ENCODE measurements at places on chromosomes 4 and X. TPM values are rescaled to one million over a fixed set of nuclear protein-coding genes. Genes with fewer than 3 reads are reported as not detected.

The PDE5A gene
- 0.10 TPM for total RNA-seq

The ADAMTS3 gene
- total RNA-seq = not detected

DNA sequence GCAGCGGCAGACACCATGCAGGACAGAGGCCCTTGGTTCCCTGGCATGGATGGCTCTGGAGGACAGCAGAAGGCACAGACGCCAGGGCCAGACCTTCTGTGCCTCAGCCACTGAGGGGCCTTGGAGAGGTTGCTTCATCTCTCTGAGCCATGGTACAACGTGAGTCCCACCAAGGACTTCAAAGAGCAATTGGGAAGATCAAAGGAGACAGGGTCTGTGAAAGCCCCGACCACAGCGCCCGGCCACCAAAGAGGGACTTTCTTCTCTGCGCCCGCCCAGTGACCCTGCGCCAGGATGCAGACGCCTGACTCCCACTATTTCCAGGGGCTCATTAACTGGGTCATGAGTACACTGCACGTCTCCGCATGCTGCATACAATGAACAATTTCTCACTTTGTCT is 174.0 kb downstream of the AFAP1 start:
- no peak overlapping the region for H3K4me3 ChIP-seq
- no peak for DNase-seq
- no peaks in the 10 kb centered on the region for H3K27me3 ChIP-seq

DNA sequence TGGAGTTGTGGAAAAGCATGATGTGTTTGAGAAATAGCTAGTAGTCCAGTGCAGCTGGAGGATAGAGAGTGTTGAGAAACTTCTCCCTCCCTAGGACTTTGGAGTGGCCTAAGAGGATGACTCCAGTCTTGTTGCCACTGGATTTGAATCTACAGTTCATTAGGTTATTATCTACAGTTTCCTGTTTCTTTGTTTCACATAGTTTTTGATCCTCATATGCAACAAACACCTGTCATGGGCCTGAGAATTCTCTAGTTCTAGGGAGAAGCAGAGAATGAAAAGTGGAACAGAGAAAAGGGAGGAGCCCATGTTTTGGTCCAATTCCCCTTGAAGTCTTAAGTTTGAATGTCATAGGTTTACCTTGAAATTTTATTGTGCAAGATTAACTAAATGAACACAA is 73.6 kb upstream of the TBC1D9 start:
- H3K27ac ChIP-seq = no peak overlapping the region
- H3K4me1 ChIP-seq = no peaks in the 10 kb centered on the region
- no peak for DNase-seq
- no peaks in the 10 kb centered on the region for H3K36me3 ChIP-seq
- H3K4me3 ChIP-seq = no peak overlapping the region

DNA sequence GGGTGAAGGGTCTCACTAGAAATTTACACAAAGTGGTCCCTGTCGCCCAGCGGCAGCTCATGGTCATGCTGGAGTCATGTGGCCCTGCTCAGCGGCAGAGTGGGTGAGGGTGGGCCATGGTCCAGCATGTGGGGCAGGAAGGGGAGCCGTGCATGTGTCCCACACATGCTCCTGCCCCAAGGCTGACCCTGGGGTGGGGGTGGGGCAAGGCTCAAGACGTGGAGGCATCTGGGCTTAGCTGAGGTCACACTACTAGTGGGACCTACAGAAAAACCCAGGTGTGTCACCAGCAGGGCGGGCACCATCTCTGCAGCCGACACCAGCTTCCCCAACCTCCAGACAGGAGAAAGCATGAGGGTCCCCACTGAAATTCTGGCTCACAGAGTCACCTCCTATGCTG is 42.4 kb downstream of the EVC start:
- H3K4me1 ChIP-seq = peaks cover 3% of the 10 kb centered on the region
- no peak overlapping the region for H3K27ac ChIP-seq
- no peak for DNase-seq
- H3K36me3 ChIP-seq = no peaks in the 10 kb centered on the region
- H3K4me3 ChIP-seq = no peak overlapping the region
- H3K27me3 ChIP-seq = no peaks in the 10 kb centered on the region
